ENCODE measurements at places on chromosomes 2 and 18.

DNA sequence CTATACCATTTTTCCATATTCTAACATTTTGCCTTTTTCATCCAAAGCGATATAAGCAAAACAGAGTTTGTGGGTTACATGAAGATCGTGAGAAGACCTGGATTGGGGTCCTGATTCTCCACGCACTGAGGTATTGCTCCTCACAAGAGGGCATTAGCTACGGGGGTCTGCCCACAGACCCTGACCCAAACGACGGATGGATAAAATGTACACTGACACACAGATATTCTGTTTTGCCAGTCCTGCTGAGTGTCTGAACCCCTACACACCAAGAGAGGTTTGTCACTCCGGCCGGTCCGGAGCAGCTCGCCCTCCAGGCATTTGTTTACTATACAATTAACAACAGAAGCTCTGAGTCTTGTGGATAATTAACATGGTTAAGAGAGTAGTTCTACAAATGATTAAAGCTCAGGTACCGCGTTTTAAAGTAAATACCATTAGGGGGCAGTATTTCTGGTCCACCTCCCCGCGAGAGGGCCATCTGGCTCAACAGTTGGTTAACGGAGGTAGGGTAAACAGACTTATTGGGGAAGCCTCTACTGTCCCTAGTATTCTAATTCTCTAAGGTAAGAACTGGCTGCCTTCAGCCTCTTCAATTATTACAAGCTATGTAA, 28.4 kb downstream of the SCYGR8 start:
- no peak for DNase-seq

GRCh38 chr2:55408098-55408882, 11.4 kb downstream of the CCDC88A start:
- DNase-seq: peak; percentile 77

DNA sequence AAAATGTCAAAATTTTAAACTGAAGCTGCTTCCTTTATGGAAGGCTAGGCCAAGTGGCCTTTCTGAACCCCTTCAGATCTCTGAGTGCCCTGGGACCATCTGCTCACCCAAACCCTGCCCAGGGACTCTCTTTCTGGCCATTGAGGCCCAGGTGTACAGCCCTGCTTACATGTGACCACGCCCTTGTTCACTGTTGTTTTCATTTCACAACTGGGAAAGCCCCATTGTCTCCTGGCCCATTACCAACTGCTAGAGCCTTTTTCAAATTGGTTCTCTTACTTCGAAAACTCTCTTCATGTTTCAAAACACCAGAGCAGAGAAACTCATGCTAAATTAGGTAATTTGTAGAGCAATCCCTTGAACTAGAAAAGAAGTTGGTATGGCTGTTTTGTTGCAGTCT, 219.5 kb upstream of the TANK start:
- no peak for DNase-seq

- DNase-seq: no peak
These were observed 162.3 kb upstream of the VRK2 start for GRCh38 chr2:57884281-57884680.

DNA sequence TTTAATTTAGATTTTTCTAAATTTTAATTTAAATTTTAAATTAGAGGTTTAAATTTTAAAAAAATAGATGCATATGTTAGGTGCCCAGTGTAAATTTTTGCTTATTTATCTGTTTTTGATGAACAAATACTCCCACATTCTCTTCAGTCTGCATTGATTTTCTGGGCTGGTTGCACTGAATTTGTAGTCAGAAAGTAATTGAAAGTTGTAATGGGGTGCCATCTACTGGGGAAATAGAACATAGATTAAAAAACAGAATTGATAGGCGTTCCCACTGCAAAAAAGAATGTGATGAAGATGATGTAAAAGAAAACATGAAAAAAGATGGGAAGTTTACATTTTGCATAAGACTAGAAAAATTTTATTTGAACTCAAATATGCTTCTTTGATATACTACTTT, 51.7 kb upstream of the CCDC85A start:
- peak; percentile 56 for DNase-seq

DNA sequence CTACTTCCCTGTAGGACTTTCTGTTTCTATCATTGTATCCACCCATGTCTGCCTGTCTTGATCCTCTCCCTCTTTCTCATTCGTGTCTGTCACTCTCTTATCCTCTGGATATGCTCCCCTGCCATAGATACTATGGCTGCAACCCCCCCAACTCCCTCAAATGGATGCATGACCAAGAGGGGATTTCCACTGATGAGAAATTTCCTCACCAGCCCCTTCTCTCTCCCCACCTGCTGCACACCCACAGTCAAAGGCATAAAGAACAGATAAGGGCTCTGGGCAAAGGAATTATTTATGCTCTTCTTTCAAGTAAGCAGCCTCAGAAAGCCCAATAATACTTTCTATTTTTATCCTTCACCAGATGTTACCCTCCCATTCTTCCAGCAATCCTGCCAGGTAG, 121.3 kb downstream of the FOXI3 start:
- no peak for DNase-seq

GRCh38 chr2:62180975-62181374, 14.9 kb upstream of the B3GNT2 start:
- DNase-seq: no peak

GRCh38 chr2:195961873-195962272, 106.8 kb downstream of the DNAH7 start:
- DNase-seq: no peak

GRCh38 chr2:64324746-64325410, 129.1 kb upstream of the LGALSL start:
- no peak for DNase-seq

DNA sequence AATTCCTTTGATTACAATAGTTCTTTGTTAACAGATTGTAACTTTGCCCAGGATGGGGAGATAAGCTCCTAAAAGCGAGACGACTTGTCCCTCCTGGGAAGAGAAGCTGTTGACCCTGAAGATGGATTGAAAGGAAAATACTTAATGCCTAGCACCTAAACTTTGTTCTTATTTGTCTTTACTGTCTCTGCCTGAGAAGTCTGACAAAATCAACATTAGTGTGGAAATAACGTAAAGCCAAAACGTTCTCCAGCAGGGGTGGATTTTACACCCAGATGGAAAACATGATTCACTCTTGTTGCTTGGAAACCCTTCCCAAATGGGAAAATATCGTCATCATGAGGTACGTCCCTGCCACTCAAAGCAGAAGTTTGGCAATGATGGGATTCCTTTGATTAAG, 450.1 kb downstream of the SLC4A3 start:
- DNase-seq: peak; percentile 51

- DNase-seq: peak; percentile 36
These were observed 145.6 kb downstream of the FAM161A start for GRCh38 chr2:61707984-61708852.

DNA sequence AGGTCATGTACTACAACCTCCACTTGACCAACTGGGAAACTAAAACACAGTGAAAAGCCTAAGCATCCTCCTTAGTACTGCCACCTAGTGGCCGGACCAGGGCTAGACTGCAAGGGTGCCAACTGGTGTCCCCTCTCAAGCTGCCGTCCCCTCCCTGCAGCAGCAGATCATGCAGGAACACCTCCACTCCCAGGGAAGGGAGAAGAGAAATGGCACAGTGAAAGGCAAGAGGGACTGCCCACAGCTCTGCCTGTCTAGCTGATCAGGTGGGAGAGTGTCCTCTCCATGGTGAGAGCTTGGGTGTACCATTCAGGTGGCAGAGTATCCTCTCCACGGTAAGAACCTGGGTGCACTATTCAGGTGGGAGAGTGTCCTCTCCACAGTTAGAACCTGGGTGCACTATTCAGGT, 78.1 kb downstream of the AAK1 start:
- no peak for DNase-seq

DNA sequence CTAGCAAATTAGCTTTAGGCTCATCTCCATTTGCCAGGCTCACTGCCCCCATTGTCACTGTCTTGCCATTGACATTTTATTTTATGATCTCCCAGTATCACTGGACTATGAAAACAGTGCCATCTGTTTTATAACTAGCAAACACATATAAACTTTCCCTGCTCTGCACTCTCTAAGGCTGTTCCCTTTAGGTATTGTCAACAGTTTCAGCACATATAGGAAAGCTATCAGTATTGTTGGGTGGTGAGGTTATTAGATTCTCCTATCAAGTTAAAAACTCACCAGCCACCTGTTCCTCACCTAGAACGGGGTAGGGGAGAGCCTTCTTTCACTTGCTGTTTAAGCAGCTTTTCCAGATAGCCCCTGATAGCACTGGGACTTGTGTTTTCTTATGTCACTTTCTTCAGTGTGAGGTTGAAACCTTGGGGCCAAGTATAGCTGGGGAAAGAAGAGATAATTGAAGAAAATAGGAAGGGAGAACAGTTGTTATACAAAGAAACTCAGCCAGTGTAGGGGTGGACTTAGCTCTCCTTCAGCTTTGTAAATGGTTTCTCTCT, 32.5 kb downstream of the CFLAR start:
- DNase-seq: no peak

GRCh38 chr18:61921621-61922235, 28.9 kb upstream of the RNF152 start:
- no peak for DNase-seq

DNA sequence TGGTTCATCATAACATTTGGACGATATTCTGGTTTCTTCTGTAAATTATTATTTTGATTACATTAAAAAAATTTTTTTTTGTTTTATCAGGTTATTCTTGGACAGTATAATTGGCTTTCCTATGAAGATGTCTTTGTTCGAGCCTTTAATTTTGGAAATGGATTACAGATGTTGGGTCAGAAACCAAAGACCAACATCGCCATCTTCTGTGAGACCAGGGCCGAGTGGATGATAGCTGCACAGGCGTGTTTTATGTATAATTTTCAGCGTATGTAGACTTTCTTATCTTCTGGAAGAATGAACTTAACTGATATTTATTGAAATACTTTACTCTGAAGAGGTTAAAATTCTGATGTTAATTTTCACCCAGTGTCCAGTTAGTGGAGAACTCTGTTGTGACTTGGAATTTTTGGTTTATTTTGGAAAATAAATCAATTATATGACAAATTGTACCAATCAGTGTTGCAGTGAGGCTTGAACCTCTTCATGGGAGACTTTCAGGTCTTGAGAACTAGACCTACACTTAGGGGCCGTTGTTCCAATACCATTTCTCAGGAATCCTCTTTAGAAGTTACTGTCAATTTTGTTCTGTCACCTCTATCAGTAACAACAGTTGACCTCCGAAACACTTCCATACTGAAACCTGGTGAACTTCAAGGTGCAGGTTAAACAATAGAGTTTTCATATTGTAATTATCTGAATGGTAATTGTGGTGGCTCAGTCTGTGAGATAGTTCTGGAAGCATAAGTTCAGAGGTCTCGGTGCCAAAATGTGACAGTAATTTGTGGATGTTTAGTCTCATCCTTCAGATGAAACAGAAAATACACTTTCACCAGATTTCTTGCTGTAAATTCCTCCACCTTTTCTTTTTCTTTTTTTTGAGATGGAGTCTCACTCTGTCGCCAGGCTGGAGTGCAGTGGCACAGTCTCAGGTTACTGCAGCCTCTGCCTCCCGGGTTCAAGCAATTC, 55.7 kb downstream of the ACSL3 start:
- no peak for DNase-seq

DNA sequence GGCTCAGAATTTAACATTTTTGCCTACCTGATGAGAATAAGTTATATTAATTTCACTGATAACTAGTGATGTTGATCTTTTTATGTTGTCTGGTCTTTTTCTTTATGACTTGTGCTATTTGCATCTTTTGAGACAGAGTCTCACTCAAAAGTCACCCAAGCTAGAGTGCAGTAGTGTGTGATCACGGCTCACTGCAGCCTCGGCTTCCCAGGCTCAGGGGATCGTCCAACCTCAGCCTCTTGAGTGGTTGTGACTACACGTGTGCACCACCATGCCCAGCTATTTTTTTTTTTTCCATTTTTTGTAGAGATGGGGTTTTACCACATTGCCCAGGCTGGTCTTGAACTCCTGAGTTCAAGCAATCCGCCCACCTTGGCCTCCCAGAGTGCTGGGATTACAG, 7.5 kb downstream of the SMCHD1 start:
- DNase-seq: no peak

- peak; percentile 66 for DNase-seq
These were observed 591 bp downstream of the SLC16A14 start for GRCh38 chr2:230068016-230068650.
